Retina (tissue), 1 donor: ENCODE measurements at places on chromosomes 4 and X.

- DNase-seq: no peak
These were observed 49.1 kb upstream of the MSANTD1 start for GRCh38 chr4:3199653-3200422.

- no peak for DNase-seq
These were observed 133.1 kb upstream of the VCX start for GRCh38 chrX:7709845-7710244.

GRCh38 chr4:180160195-180160983 is 2082.8 kb upstream of the TENM3 start:
- no peak for DNase-seq

GRCh38 chr4:150206954-150207353 is 128.7 kb downstream of the DCLK2 start:
- no peak for DNase-seq

- peak; percentile 38 for DNase-seq
These were observed 2.7 kb upstream of the BMX start for GRCh38 chrX:15497865-15498264.

- no peak for DNase-seq
These were observed 107.7 kb downstream of the APOOL start for GRCh38 chrX:85111347-85111746.

DNA sequence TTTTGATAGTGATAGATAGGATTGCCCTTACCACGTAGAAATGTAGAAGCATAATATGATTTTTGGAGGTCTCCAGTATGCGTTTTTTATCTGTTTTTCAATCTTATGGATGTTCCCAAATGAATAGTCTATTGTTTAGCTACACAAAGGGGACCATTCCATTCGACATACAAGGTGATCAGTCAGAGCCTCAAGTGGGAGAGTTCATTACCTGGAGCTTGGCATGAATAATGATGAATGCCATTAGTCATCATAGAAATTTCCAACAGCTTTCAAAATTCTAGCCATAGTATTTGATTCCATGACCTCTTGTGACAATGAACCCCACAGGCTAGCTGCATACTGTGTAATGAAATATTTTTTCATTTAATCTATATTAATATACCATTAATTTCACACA is 123.6 kb downstream of the PDHA2 start:
- DNase-seq: no peak

DNA sequence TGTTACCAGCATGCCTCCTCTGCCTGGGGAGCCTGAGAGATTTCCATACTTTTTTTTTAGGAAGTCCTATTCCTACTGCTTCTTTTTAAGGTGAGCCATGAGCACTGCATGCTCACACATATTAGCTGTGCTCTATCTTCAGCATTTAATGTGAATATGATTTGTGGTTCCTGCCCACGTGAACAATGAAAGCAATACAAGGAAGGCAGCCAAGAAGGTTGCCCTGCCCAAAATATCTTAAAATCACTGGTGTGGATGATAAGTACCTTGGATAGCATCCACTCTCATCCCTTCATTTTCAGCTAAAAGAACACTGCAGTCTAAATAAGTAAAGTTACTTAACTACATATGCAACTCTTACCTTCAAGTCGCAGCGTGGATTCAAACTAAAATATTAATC is 607.5 kb downstream of the PACRGL start:
- DNase-seq: no peak
